Keratinocyte (primary cell): ENCODE measurements at places on chromosomes 5 and 9. TPM values are rescaled to one million over a fixed set of nuclear protein-coding genes. Genes with fewer than 3 reads are reported as not detected.

Gene SYNPO
- polyA plus RNA-seq, result 6.0 to 11.2 TPM (median 10.7 TPM) in 3 replicates

DNA sequence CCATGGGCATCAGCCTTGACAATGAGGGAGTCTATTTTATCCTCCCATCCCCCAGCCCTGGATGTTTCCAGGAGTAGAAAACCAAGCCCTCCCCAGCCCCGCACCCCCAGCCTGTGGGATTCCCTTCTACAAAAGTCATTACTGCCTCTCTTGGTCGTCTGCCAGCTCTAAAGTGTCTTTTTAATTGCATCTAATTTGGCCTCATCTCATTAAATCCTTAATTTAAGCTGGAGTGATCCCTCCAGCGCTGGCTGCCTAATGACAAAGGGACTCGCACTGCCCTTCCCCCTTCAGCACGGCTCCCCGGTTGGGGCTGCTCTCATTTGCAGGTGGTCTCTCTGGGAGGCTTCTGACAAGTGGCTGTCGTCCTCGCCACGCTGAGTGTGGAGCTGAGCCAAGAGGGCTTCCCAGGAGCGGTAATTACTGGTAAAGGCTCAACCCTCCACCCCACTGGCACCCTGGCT, 107.9 kb upstream of the ALDH1B1 start:
- DNase-seq, result no peak

GRCh38 chr5:117135851-117136250, 561.2 kb upstream of the SEMA6A start:
- no peak for DNase-seq

Gene IL31RA
- 4.6 to 6.7 TPM (median 6.0 TPM) in 3 replicates for polyA plus RNA-seq

- DNase-seq, result peak; percentile 40
Measured at GRCh38 chr5:73605223-73606087, 20.5 kb upstream of the ARHGEF28 start.

DNA sequence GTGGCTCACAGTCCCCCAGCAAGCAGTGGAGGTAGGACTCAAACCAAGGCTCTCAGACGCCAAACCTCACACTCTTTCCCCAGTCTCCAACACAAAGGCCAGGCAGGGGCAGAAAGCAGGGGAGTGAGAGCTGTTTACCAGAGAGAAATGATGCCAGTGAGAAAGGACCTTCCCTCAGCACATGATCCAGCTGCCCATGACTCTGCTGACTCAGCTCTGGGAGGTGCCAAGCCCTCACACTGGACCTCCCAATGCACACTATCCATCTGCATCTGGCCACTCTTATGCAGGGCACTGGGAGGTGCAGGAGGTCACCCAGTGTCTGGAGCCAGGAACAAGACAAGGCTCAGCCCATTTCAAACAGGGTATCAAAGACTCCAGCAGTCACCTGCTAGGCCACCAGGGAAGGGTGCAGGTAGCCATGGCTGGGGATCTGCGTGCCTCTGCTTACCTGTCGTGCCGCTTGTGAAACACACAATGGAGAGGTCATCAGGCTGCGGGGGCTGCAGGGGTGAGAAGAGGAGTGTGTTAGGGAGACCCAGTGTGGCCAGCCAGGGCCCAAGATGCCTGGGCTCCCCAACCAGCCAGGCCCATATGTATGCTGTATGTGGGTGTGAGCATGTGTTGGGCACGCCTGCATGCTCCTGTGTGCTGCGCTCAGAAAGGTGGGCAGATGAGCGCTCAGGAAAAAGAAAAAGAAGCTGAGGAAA, 26.3 kb downstream of the ACSL6 start:
- no peak for DNase-seq
